Activated CD8-positive, alpha-beta memory T cell treated with anti-CD3 and anti-CD28 coated beads for 1 hour (primary cell): ENCODE measurements at places on chromosomes 12 and 14.
A peak's percentile ranks its signal among the peaks of the same experiment; 100 is the strongest.

GRCh38 chr12:111238075-111238734 lies 130.7 kb downstream of the PHETA1 start:
- DNase-seq, result no peak

GRCh38 chr12:49789992-49790391 lies 38.2 kb downstream of the NCKAP5L start:
- DNase-seq, result no peak

- DNase-seq, result no peak
Observed at GRCh38 chr12:52127683-52128450, 48.4 kb downstream of the SMIM41 start.

DNA sequence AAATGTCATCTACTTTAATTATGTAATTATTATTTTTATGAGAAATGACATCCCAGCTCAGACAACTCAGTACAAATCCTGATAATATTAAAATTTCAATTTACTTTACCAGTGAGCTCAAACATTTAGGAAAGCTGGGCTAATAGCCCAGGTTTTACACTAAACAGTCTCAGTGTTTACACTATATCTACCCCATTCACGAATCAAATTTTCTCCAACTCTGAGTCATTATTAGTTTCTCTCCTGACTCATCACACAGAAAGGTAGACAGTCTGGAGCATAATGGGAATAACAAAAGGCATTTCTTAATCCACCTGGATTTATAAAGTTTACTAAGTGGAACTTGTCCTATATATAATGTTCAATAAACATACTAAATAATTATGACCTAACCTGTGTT lies 5.7 kb downstream of the PAWR start:
- no peak for DNase-seq

GRCh38 chr12:75460204-75460603 lies 20.4 kb upstream of the GLIPR1 start:
- no peak for DNase-seq

- no peak for DNase-seq
Observed at GRCh38 chr12:94290353-94290752, 142.0 kb downstream of the PLXNC1 start.

GRCh38 chr12:72304751-72305150 lies 32.6 kb downstream of the TRHDE start:
- no peak for DNase-seq

GRCh38 chr12:116133149-116133548 lies 144.3 kb downstream of the MED13L start:
- no peak for DNase-seq

GRCh38 chr12:111068290-111068689 lies 147.9 kb upstream of the MYL2 start:
- no peak for DNase-seq

DNA sequence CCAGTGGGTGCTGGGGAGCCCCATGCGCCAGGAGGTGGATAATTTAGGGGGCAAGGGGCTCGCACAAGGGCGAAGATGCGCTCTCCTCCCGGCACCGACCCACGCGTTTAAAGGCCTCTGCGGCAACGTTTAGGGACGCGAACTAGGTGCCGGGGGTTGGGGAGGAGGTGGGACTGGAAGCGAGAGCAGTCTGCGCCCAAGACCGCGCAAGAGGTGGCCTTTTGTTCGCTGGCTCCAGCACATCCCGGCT lies 1.3 kb downstream of the SLC38A1 start:
- DNase-seq, result no peak

- DNase-seq, result no peak
Observed at GRCh38 chr12:113075137-113075683, 18.7 kb downstream of the DTX1 start.

- no peak for DNase-seq
Observed at GRCh38 chr14:32449648-32450047, 120.5 kb downstream of the AKAP6 start.

- no peak for DNase-seq
Observed at GRCh38 chr14:105146976-105147635, 21.5 kb downstream of the JAG2 start.

DNA sequence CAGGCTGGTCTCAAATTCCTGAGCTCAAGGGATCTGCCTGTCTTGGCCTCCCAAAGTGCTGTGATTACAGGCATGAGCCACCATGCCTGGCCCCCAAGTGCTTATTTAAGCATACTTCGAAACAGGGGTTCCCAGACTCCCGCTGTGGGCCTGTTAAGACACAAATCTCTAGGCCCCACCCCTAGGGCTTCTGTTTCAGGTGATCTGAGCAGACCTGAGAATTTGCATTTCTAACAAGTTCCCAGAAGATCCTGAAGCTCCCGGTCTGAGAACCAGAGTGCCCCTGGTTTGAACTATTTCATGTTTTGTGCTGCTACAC lies 25.0 kb downstream of the GCH1 start:
- no peak for DNase-seq

- no peak for DNase-seq
Observed at GRCh38 chr14:72553656-72554055, 340.2 kb downstream of the DPF3 start.

DNA sequence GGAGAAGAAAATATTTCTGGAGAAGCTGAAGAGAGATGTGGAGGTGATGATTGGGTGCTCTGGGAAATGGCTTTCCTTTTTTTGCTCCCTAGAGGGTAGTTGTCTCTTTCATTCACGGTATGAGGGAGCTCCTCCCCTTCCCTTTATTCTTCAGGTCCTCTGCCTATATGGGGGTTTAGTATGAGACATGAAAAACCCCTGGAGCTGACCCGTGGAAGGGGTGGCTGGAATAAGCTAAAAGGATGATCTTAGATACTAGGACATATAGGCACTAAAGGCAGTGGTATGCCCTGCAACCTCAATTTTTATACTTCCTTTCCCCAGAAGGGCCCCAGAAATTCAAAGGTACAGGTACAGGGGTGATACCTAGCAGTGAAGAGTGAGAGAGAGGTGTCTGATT lies 4.2 kb upstream of the DTX3 start:
- no peak for DNase-seq

- no peak for DNase-seq
Observed at GRCh38 chr12:43669373-43669772, 89.2 kb downstream of the PUS7L start.

- no peak for DNase-seq
Observed at GRCh38 chr12:108052260-108052659, 76.8 kb upstream of the WSCD2 start.

- no peak for DNase-seq
Observed at GRCh38 chr12:99901181-99901580, 83.6 kb downstream of the ANKS1B start.

- no peak for DNase-seq
Observed at GRCh38 chr12:57744194-57744776, 554 bp upstream of the TSPAN31 start.

GRCh38 chr14:100237735-100238418 lies 1.1 kb upstream of the YY1 start:
- no peak for DNase-seq

GRCh38 chr12:124445826-124446225 lies 121.6 kb downstream of the NCOR2 start:
- no peak for DNase-seq

DNA sequence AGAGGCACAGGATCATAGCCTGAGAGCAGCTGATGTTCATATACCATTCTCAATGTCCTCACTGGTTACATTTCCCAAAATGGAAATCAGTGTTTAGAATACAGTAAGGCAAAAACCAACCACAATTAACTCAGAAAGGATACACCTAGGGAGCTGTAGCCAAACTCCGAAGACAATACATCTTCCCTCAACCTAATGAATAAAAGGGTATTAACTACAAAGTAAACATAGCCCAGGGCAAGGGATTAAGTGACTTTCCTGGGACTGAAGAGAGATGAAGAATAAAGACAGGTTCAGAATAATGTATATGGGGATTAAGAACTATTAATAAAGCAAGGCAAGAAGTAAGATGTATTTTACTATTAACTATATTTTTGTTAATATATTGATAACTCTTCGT lies 79.5 kb downstream of the RPS29 start:
- no peak for DNase-seq

DNA sequence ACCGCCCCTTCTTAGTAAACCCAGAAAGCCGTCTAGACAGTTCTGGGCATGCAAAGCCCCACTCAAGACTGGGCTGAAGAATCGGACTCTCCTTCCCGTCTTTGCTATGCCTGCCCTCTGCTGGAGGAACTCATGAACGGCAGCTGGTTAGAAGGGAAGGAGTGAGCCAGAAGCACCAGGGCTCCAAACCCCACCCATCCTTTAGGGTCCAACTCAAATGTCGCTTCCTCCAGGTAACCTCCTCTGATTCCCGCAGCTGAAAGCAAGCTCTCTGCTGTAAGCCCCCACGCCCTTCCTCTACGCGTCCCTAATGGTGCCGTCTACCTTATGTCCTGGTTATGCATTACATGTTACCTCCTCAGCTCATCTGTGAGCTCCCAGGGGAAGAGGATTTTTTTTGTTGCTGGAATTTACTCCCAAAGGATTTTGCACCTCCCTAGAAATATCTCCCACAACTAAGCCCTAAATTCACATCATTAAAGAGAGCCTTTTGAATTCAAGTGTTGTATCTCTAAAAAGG lies 59.0 kb upstream of the SCN8A start:
- DNase-seq, result peak; percentile 44

GRCh38 chr14:30553311-30553989 lies 5.5 kb upstream of the G2E3 start:
- DNase-seq, result no peak

DNA sequence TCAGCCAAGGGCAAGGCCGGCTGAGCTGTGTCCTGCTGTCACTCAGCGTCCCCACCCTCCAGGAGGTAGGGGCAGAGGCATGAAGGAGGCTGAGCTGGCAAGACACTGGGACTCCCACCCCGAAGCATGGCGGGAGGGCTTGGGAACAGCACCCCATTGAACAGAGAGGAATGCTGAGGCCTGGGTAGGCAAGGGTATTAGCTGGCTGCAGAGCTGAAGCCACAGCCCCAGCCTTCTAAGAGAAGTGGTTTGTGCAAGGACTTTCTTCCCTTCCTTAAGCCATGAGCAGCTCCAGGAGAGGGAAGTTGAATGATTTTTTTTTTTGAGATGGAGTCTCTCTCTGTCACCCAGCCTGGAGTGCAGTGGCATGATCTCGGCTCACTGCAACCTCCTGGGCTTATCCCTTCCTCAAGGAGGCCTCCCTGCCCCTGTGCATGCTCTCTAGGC lies 6.6 kb upstream of the CFAP73 start:
- DNase-seq, result no peak

- DNase-seq, result no peak
Observed at GRCh38 chr14:89432226-89432625, 15.2 kb upstream of the FOXN3 start.

DNA sequence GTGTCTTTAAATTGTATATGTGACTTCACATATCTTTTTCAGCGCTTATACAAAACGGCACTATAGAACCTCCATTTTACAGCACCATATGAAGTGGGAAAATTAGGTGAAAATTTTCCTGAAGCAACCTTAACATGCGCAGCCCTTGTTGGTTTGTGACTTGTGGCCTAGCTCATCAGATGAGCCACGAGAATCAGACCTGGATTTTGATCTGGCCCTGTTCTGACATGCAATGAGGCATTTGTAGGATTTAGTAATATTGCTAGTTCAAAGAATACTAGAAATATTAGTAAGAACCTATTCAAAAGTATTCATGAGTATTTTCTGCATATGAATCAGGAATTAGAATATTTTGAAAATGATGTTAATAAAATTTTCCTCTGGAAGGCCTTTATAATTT lies 2.9 kb downstream of the CDKN1B start:
- no peak for DNase-seq

DNA sequence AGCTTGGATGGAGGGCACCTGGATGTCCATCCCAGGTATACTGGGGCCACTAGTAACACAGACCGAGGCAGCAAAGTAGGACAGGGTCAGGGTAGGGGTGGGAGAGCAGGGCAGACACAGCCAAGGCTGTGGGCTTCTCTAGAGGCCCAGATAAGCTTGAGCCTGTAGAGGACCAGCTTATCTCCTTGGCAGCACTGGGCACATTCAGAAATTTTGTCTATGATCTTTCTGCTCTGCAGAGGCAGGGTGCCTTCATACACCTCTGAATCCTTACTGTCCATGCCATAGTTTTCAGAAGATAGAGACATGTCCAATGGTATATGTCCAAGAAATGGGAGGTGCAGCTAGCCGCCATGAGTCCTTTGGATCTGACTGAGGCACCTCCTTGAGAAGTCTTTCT lies 26.4 kb upstream of the USP15 start:
- DNase-seq, result no peak

DNA sequence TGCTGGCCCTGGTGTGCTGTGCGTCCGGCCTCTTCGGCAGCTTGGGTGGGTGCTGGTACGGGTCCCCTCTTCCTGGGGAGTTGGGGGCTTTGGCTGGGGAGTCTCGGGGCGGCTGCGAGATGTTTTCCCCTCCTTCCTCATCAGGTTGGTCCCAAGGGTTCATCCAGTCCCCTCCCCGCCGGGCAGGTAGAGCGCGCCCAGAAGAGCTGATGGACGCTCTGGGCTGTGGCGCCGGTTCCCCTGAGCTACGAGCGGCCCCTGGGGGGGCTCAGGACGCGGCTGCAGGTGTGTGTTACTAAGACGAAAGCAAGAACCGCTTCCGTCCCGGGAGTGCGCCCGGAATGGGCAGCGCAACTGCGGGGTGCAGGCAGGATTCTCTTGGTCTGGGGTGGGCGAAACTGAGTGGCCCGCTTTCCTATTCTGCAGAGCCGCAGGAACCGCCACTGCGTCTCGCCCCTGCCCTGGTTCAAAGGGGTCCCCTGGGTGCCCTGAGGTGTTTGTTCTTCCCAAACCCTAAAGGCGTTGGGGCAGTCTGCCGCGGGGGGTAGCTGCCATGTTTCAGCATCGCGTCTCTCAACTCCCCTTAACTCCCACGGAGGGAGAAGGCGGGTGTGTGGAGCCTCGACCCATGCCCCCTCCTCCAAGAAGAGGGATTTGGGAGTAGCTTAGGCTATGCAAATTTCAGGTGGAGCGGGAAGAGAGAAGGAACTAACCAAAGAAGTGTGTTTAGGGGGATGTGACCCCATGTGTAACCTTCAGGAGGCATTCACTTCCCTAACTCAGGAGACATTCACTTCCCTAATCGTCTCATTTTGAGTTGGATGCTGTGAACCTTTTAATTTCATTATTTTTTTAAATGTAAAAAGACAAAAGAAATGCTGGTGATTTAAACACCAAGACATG lies 1.2 kb downstream of the SLC24A4 start:
- DNase-seq, result no peak

- no peak for DNase-seq
Observed at GRCh38 chr14:22433069-22433468, 156.0 kb downstream of the DAD1 start.

- DNase-seq, result peak; percentile 23
Observed at GRCh38 chr14:60753264-60754119, 18.9 kb downstream of the MNAT1 start.

GRCh38 chr14:82786483-82786880 lies 1252.8 kb upstream of the SEL1L start:
- no peak for DNase-seq
